ENCODE measurements at places on chromosomes 16 and 17.

DNA sequence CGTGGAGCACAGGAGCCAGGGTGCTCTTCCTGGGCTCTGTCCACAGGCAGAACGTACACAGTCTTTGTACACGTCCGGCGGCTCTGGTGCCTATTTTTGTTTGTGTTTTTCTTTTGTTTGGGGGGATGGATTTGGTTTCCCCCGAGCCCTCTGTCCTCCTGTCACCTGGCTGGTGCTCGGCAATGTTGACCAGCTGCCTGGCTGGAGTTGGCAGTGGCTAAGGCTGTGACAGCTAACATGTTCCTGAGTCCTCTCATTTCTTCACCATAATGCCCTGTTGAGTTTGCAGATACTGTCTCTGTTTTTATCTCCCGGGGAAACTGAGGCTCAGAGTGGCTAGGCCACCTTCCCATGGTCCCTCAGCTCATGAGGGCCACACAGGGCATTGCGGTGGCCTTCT, 25.7 kb downstream of the MAPT start:
- DNase-seq = no peak

GRCh38 chr17:68843522-68843921, 111.7 kb downstream of the ABCA8 start:
- DNase-seq = no peak

DNA sequence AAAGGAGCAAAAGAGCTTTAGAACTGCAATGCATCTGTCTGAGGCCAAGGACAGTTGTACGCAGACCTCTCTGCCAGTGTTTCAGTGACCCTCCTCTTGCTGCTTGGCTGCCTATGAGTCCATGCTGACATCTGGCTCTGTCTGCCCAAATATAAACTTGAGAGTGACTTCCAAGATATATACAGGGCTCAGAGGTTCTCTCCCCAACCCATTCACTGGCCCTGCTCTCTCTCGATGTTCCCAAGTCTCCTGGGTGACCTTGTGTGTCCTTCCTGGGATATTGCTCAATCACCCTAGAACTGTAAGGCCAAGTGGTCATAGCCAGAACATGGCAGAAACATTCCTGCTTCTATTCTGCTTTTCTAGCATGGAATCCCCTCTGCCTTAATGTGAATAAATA, 716.3 kb downstream of the WWOX start:
- no peak for DNase-seq

DNA sequence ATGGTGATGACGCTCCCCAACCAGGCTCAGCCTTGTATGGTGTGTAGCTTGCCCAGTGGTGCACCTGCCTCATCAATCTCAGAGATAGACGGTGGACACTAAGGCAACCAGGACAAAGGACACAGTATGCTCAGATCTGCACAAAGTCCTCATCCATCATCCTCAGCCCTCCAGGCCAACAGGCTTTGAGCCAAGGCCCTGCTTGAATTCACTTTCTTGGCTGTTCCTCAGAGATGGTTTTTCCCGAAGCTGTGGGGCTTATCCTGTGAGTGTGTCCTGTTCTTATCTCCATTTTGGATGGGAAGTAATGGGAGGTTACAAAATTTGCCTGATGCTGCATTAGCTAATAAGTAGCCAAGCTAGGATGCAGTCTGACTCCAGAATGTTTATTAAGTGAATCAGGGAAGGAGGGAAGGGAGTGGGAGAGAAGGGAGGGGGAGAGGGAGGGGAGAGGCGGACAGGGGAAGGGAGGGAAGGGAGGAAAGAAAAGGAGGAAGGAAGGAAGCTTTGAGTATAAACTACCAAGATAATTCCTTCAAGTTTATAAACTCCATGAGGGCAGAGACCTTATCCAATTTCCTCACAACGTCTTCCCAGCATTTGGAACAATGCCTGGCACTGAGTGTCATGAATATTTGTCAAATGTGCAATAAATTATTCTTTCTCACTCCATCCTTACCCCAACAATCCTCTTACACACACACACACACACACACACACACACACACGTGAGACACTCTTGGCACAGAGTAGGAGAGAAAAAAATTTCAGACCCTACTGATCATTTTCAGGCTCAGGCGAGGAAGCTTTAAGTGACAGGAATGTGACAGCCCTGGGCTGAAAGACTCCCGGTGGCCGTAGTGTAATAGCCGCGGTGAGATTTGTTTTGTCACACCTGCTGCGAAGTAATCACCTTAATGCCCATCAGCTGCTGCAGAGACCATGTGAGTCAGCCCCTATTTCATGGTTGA, 84.3 kb downstream of the BMERB1 start:
- no peak for DNase-seq

- no peak for DNase-seq
Measured at GRCh38 chr16:19136549-19137196, 22.9 kb downstream of the ITPRIPL2 start.

DNA sequence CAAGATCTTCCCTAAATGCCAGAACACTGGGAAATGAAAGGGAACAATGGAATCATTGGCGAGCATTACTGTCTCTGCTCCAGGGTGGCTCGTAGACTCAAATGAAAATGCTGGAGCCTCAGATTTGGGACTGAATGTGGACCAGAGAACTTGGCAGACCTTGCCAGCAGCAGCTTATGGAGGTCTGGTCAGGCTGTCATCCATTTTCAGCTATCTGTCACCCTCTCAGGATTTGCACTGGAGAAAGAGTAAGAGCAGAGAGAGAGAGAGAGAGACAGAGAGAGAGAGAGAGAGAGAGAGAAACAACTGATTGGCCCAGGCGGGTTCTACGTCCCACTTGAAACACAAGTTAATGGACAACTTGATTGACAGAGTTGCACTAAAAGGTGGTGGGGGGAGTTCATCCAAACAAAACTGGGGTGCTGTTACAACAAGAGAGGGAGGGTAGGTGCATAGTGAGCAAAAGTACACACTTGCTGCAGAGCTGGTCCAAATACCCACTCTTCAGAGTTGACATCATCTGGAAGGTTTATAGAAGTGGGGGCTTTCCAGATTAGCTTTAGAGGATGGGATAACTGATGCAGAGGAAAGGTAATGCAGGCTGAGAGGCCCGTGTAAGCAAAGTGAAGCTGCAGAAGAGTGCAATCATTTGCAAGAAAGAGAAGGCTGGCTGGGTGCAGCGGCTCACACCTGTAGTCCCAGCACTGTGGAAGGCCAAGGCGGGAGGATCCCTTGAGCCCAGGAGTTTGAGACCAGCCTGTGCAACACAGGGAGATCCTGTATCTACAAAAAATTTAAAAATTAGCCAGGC, 16.5 kb upstream of the NSMCE1 start:
- DNase-seq = no peak

DNA sequence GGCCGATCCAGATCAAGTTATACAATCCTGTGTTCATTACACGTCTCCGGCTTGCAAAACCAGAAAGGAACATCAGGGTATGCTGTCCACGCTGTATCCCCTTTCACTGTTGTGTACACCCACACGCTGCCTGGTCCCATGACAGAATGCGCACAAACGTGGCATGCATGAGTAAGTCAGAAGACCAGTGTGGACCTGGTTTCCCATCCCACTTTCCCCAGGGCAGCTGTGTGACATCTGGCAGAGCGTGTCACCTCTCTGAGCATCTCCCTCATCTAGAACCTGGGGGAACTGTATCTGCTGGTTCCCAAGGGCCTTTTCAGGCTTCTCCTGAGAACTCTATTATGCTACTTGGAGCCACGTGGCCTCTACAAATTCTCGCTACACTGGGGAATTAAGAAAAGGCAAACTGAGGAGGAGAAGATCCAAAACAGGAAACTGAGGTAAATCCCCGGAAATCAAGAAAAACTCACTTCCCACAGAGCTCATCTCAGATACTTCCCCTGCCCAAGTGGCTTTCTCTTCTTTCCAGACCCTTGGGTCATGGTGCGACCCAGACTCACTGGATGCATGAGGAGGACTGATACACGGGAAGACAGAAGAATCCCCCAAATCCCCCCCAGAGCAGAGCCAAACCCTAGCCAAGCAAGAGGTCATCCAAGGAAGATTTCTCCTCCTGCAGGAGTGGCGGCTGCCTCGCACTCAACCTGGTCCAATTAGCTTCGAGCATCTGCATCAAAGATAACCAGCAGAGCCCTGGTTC, 139.3 kb downstream of the GAS7 start:
- no peak for DNase-seq

DNA sequence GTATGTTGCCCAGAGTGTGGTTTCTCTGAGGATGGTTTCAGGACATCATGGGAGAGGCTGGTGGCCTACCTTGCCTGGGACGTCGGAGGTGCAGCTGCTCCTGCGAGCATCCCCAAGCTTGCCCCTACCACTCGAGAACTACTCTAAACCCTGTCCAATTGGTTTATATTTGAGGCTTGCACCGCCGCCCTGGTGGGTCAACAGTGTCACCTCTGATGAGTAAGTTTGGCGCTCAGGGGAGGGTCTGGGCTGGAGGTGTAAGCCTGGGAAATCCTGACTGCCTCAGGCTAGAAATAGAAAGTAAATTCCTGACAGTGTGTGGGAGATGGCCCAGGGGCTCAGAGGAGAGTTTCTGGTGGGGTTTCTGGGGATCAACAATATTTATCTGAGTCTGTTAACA, 48.2 kb downstream of the CCDC42 start:
- no peak for DNase-seq

- DNase-seq = no peak
Measured at GRCh38 chr17:29667969-29668368, 45.3 kb upstream of the CORO6 start.
